Hindlimb muscle (tissue), 1 donor: ENCODE measurements at places on chromosomes 2 and 18.

DNA sequence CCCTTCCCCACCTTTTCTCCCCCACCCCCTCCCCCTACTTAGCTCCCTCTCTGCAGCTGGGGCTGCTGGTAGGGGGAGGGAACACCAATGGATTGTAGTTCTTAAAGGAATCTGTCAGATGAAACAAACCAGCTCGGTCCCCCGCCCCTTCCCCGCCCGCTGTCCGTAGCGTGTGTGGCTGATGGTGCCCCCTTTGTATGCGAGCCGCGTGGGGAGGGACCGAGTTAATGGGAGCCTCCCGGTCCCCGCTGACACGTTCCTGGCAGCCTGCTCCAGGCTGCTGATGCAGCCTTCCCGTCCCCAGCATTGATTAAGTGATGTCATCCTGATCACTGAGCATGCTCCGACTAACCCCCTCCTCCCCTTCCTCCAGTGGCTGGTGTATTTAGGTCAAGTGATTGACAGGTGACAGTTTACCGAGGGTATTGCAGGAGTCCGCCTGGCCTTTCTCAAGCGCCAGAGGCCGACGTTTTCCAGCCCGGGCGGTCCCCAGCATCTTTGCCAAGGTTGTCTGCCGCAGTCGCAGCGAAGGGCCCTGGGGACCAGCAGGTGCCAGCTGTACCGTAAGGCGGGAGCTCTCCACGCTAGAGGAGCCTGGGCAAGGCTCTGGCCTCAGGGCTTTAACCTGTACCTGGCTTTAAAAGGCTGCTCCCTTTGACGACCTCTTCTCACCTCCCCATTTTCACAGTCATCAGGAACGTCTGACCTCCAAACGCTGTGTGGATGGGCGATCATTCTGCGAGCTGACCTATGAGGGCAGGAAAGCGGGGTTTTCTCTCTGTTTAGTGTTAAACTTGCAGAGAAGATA, 1.8 kb downstream of the KIF5C start:
- DNase-seq = peak; percentile 38

- no peak for DNase-seq
Measured at GRCh38 chr2:163715668-163716067, 20.1 kb downstream of the FIGN start.

DNA sequence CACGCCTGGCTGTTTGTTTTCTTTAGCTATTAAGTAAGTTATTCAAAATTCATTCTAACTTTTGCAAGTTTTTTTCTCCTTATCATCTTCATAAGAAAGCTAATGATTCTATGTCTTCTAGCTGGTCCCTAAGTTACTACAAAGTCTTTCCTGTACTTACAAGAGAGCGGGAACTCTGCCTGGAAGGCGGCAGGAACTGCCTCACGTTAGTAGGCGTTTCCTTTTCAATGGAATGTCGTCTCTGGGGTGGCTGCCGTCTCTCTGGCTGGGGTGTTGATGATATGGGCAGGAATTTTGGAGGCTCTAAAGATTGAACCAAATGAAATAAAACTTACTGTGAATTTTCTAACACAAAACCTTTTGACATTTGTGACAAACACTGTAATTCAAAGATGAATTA, 55.5 kb downstream of the PRELID3A start:
- DNase-seq = no peak

DNA sequence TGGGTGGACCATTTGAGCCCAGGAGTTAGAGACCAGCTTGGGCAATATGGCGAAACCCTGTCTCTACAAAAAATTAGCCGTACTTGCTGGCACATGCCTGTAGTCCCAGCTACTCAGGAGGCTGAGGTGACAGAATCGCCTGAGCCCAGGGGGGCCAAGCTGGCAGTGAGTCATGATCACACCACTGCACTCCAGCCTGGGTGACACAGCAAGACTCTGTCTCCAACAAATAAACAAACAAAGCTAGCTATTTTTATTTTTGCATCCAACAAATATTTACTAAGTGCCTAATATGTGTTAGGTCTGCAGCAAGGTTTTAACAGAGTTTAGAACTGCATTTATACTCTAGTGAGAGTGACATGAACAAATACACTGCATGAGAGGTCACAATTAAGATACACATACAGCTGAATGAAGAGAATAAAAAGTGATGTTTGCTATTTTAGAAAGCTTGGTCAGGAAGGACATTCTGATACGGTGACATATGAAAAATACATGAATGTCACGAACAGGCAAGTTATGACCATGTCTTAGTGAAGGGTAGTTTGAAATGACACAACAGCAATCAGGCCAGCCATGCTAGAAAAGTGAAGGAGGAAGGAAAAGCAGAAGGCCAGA, 83.2 kb upstream of the FRZB start:
- no peak for DNase-seq

GRCh38 chr2:16626497-16626896, 39.1 kb downstream of the CYRIA start:
- no peak for DNase-seq

DNA sequence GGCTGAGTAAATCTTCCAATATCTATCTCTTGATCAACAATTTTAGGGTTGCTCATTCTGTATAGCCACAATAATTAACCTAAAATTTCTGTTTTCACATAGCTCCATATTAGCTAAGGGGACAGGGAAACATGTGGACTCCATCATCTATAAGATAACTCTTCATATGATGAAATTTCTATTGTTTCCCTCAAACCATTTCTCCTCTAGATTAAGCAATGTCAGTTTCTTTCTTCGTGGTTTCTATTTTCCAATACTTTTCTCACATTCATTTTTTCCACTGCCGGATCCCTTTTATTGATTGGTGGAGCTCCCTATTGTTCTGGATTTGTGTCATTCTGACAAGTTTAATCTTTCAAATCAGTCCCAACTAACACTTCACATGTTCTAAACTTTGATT, 1221.3 kb upstream of the ZEB2 start:
- no peak for DNase-seq

DNA sequence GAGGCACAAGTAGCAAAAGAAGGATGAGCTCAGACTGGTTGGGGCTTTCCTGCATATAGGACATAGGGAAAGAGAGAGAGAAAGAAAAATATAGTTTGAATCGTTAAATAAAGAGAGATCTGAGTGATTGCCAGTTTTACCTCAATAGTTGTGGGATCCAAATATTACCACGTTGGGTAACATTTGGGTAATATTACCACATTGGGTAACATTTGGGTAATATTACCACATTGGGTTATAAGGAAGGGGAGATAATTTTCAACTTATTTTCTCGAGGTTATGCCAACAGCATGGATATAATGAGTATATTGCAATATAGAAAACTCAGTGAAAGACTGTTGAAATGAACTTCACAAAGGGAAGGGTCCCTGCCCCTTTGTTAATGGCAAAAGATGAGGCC, 20.7 kb downstream of the SP140 start:
- DNase-seq = no peak

- no peak for DNase-seq
Measured at GRCh38 chr2:13066676-13067075, 349.9 kb downstream of the TRIB2 start.

DNA sequence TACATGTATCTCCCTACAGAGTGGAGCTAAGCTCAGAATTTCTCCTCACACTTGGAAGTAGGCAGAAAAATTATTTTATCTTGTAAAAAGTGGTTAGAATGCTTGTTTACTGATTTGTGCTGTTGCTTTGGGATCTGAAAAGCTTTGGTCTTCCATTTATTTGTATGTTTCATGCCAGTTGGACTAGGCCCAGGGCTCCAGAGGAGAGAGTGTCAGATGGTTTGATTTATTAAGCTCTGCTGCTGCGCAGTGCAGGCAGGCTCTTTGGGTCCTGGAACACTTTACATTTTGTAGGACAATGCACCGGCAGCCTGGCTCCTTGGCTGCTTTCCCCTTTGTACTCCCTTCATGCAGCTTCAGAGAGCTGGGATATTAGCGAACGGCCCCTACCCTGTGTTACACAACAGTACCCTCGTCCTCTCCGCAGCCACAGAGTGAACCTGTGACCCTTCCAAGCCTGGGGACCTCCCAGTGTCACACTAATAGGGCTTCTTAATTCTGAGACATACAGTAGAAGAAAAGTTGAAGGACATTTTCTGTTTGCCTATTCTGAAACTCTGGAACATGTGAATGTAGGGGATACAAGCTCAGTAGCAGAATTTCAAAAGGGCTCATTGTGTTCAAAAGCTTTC, 56.7 kb upstream of the EML6 start:
- DNase-seq = peak; percentile 45

DNA sequence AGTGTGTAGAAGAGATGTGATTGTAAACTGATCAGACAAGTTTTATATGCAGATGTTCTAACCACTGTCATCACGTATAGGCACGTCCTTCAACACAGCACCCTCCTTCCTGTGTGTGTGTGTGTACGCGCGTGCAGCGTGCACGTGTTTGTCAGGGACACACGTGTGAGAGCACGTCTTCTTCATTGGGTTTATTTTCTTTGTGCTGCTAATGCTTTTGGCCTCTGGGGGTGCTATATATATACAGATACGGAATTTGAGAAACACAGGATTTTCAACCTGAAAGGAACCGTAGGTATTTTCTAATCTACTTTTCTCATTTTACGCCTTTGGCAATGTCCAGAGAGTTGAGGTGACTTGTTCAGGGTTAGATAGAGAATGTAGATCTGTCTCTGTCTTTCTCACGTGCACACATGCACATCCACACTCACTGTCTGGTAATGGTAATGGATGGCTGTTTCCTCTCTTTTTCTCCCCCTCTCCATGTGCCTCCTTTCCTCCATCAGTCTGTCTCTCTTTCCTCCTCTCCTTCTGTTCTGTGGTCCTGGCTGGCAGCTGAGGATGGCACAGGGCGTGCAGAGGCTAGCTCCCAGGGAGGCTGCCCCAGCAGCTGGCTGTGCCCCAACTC, 13.4 kb upstream of the CELF4 start:
- no peak for DNase-seq

GRCh38 chr18:55510809-55511208, 77.2 kb downstream of the TCF4 start:
- peak; percentile 45 for DNase-seq

GRCh38 chr2:30239308-30239985, 8.1 kb downstream of the LBH start:
- peak; percentile 87 for DNase-seq

DNA sequence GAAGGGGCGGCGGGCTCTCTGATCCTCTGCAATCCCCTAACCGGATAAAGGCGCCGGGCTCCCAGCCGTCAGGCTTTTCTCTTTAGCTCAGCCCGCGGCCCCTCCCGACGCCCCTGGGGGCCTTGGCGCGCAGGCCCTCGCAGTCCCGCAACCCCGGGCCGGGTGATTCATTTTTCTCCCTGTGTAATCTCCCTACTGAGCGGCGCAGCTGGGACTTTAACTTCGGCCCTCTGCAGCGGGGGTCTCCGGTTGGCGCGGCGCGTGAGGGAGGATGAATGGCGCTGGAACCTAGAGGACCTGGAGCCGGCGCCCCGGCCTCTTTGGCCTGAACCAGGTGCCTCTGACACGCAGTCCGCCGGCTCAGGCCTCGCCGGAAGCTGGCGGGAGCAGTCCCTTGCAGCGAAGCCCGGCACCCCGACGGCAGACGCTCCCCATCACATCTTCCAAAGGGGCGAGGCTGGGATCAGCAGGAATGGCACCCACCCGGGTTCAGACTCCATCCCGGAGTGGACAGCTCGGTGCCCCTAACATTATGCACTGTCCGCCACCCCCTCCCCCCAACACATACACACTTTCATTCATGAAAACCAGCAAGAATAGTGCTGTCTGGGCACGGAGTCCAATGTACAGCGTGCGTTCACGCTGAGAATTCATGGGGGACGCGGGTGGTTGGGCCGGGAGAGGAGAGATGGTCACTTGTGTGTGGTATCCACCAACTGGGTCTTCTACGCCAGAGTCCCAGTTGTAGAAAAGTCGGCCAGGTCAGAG, 1.2 kb downstream of the CNGA3 start:
- no peak for DNase-seq

DNA sequence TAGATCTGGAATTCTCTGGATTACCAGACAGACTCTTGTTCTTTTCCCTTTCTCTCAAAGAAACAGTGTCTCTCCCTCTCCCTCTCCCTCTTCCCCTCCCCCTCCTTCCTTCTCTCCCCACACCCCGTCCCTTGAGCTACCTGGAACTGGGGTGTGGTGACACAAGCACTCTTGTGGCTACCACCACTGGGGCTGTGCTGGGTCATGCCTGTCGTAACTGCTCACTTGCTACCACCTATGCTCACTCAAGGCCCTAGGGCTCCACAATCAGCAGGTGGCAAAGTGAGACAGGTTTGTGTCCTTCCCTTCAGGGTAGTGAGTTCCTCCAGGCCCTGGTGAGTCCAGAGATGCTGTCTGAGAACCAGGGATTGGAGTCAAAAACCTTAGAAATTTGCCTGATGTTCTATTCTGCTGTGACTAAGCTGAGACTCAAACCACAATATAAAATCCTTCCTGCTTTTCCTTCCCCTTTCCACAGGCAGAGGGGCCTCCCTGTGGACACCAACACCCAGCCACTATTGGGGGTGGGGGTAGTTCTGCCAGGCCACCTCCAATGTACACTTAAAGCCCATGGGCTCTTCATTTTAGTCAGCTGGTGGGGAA, 70.8 kb downstream of the OXER1 start:
- peak; percentile 8 for DNase-seq

GRCh38 chr18:34297287-34297686, 72.6 kb upstream of the NOL4 start:
- DNase-seq = no peak

GRCh38 chr2:140542627-140543026, 1588.2 kb downstream of the LRP1B start:
- no peak for DNase-seq

GRCh38 chr2:64325852-64326577, 127.9 kb upstream of the LGALSL start:
- no peak for DNase-seq

GRCh38 chr18:72155327-72155726, 388.8 kb downstream of the CBLN2 start:
- peak; percentile 2 for DNase-seq

DNA sequence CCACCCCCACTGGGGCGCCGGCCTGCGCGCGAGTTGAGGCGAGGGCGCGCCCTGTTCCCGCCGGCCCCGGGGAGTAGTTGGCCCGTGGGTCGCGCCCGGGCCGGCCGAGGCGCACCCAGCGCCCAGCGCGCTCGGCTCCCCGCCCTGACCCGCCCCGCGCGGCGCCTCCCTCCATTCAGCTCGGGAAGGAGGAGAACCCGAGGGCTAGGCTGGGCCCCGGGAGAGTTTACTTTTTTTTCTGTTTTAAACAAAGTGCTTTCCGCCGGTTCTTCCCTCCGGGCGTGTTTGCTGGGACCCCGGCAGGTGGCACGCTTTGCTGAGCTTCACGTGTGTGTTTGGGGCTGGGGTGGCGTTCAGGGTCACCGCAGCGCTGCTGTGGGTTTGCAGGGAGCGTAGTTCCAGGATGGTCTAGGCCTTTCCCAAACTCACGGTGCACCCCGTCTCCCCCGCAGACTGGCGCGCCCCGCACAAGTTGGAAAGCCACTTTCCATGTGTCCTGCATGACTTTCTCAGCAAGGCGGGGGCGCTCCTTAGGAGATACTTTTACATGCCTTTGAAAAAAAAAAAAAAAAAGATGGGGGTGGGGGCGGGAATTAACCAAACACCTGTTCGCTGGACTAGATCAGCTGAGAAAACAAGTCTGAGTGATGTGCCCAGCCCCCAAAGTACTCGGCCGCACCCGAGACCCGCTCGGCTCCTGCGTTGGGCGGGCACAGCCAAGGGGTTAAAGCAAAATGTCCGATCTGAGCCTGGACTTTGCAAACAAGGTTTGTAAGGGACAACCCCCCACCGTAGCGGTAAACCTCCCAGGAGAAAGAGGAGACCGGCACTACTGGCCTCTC, 825 bp downstream of the ITGA6 start:
- no peak for DNase-seq

GRCh38 chr18:35497027-35497369, 762 bp downstream of the INO80C start:
- no peak for DNase-seq
